ENCODE measurements at places on chromosomes 4 and X. TPM values are rescaled to one million over a fixed set of nuclear protein-coding genes. Genes with fewer than 3 reads are reported as not detected.

SMR3B gene
- total RNA-seq: 1.1 TPM

GAGE12F gene
- total RNA-seq: 2.4 TPM

RAB40AL gene
- total RNA-seq: 3.8 TPM

SOD3 gene
- 355 TPM for total RNA-seq

ARMCX1 gene
- 12.6 TPM for total RNA-seq

STATH gene
- total RNA-seq: not detected

WDR45 gene
- 52.0 TPM for total RNA-seq

CTAG1B gene
- 18.0 TPM for total RNA-seq

PPEF1 gene
- 11.6 TPM for total RNA-seq

FHDC1 gene
- 3.8 TPM for total RNA-seq

ZNF157 gene
- 0.68 TPM for total RNA-seq

SPINK2 gene
- total RNA-seq: 183 TPM

ARR3 gene
- not detected for total RNA-seq

MTTP gene
- 15.4 TPM for total RNA-seq

MAGED4 gene
- total RNA-seq: 20.3 TPM

ADGRG4 gene
- total RNA-seq: 1.0 TPM

SLITRK4 gene
- 2.1 TPM for total RNA-seq

TMPRSS11E gene
- 0.62 TPM for total RNA-seq

VSIG4 gene
- total RNA-seq: 5.6 TPM

ZNF827 gene
- total RNA-seq: 46.8 TPM

NXF3 gene
- 668 TPM for total RNA-seq

ALAS2 gene
- 0.19 TPM for total RNA-seq

HS6ST2 gene
- 13.3 TPM for total RNA-seq

RPA4 gene
- total RNA-seq: 10.6 TPM

SLC26A1 gene
- 0.99 TPM for total RNA-seq

SATL1 gene
- total RNA-seq: 2.4 TPM

UGT2B17 gene
- total RNA-seq: not detected

ITIH6 gene
- total RNA-seq: 0.06 TPM

TCEAL7 gene
- 1.3 TPM for total RNA-seq

PRRG3 gene
- total RNA-seq: 0.94 TPM

GPM6B gene
- 10.2 TPM for total RNA-seq

KDR gene
- total RNA-seq: 7.9 TPM

GAR1 gene
- 17.8 TPM for total RNA-seq

MAGEB2 gene
- total RNA-seq: 50.9 TPM

GBA3 gene
- 4.9 TPM for total RNA-seq

FGFBP2 gene
- 139 TPM for total RNA-seq

FAM9C gene
- 9.5 TPM for total RNA-seq

USP17L18 gene
- not detected for total RNA-seq

TCEAL2 gene
- 52.0 TPM for total RNA-seq

S100P gene
- 0.19 TPM for total RNA-seq

KLHL4 gene
- 40.8 TPM for total RNA-seq

SPANXA2 gene
- 8.3 TPM for total RNA-seq

CRLF2 gene
- total RNA-seq: 0.47 TPM

CYBB gene
- total RNA-seq: 4.2 TPM

RHOH gene
- 1.2 TPM for total RNA-seq

ATXN3L gene
- 1.2 TPM for total RNA-seq

IDUA gene
- total RNA-seq: 35.7 TPM

MAGEA2 gene
- 9.2 TPM for total RNA-seq

DRD5 gene
- not detected for total RNA-seq

CXCR3 gene
- 0.24 TPM for total RNA-seq

Measured in testis (tissue), 5 donors.